CD8-positive, alpha-beta memory T cell (primary cell): ENCODE measurements at places on chromosomes 4 and X. TPM values are rescaled to one million over a fixed set of nuclear protein-coding genes. Genes with fewer than 3 reads are reported as not detected.

The PHEX gene
- 0.36 TPM for polyA plus RNA-seq

DNA sequence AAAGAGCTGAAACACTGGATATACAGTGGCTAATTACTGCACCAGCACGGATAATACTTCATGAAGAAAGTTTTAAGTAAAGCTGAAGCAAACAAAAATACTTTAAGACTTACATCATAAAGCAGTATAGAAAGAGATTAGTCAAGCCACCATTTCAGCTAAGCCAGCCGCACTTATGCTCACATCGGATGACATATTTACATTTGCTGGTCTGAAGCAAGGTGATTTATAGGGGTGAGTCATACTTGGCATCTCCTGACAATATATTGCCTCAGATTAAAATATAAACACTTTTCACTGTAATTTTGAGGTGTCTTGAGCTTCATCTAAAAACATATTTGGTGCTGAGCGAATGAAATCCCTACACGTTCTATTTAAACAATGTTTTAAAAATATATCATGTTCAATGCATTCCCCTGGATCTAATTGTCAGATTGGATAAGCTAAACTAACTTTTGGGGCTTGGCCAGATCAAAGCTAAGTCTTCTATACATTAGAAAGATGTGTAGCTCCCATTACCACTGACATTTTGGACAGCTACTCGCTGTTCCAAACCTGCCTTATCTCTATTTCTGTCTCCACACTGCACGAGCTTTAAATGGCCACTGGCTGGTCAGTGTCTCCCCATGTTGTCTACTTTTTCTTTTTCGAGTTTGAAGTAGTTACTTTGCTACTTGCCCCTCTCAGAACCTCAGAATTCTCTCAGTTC lies 103.2 kb downstream of the VCX2 start:
- no peaks in the 10 kb centered on the region for H3K27me3 ChIP-seq
- DNase-seq, result no peak
- no peak overlapping the region for H3K4me3 ChIP-seq
- H3K4me1 ChIP-seq, result no peaks in the 10 kb centered on the region
- H3K27ac ChIP-seq, result no peak overlapping the region

- no peaks in the 10 kb centered on the region for H3K36me3 ChIP-seq
- no peak for DNase-seq
- H3K27me3 ChIP-seq, result no peaks in the 10 kb centered on the region
- no peaks in the 10 kb centered on the region for H3K4me1 ChIP-seq
- no peak overlapping the region for H3K4me3 ChIP-seq
Measured at GRCh38 chr4:94363136-94363655, 20.6 kb upstream of the HPGDS start.

DNA sequence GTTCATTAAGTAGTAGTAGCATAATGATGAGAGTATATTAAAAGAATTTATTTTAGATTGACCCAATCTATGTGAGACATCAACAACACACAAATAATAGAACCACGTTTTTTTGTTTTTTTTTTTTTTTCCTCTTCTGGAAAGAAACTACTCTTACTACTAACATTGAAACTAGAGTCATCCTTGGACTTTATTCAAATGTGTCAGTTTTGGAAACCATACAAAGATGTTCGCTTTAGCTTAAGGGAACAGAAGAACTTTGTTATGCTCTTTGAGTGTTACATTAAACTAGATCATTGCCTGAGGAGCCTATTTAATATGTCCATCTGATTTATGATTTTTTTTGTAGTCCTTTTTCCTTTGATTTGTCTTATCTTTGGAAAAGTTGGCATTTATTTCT lies 166.7 kb downstream of the RPA4 start:
- H3K27ac ChIP-seq, result no peak overlapping the region
- no peaks in the 10 kb centered on the region for H3K27me3 ChIP-seq
- H3K36me3 ChIP-seq, result no peaks in the 10 kb centered on the region

DNA sequence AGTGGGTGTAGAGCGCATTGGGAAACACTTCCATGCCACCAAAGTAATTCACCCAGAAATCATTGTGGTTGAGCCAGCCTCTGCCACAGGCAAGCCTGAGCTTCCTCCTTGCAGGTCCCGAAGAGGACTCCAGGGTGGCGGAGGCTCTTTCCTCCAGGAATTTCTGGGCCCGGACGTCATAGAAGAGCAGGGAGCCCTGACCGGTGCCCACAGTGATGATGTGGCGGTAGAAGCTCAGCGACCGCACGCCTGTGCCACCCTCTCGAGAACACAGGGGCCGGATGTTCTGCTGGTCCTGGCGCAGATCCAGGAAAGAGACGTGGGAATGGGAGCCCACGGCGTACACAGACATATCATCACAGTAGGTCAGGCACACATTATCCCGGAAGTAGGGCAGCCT lies 1.3 kb downstream of the DCAF12L1 start:
- no peak overlapping the region for H3K27ac ChIP-seq
- no peak for DNase-seq
- H3K27me3 ChIP-seq, result no peaks in the 10 kb centered on the region
- H3K36me3 ChIP-seq, result no peaks in the 10 kb centered on the region
- no peaks in the 10 kb centered on the region for H3K4me1 ChIP-seq

DNA sequence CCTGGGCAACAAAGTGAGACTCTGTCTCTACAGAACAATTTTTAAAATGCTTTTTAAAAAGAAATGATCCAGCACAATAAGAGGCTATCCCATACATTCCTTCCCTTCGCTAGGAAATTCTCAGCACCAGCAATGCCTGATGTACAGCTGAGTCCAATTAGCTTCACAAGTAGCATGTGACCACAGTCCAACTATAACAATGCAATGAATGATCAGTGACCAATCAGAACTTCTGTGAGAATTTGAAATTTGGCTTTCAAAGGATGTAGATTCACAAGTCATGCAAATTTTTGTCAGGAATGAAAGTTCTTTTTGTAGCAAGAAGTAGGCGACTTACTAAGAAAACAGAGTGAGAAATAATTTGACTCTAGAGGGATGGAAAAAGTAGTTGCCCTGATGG lies 278.5 kb upstream of the UGT8 start:
- H3K27ac ChIP-seq, result no peak overlapping the region
- DNase-seq, result no peak
- H3K4me3 ChIP-seq, result no peak overlapping the region

GRCh38 chr4:2583517-2583916 lies 47.1 kb downstream of the FAM193A start:
- H3K27ac ChIP-seq, result no peak overlapping the region
- no peak for DNase-seq
- no peak overlapping the region for H3K4me3 ChIP-seq
- H3K27me3 ChIP-seq, result no peaks in the 10 kb centered on the region
- H3K4me1 ChIP-seq, result peaks cover 22% of the 10 kb centered on the region

The ADGRG4 gene
- polyA plus RNA-seq, result not detected

The GAB3 gene
- polyA plus RNA-seq, result 11.9 TPM

The CDX4 gene
- not detected for polyA plus RNA-seq

- H3K4me1 ChIP-seq, result no peaks in the 10 kb centered on the region
- H3K27ac ChIP-seq, result no peak overlapping the region
- no peaks in the 10 kb centered on the region for H3K36me3 ChIP-seq
- no peak overlapping the region for H3K4me3 ChIP-seq
Measured at GRCh38 chr4:71123951-71124350, 130.5 kb downstream of the DCK start.

GRCh38 chr4:41144812-41145211 lies 69.5 kb downstream of the APBB2 start:
- DNase-seq, result no peak
- H3K4me3 ChIP-seq, result no peak overlapping the region
- H3K36me3 ChIP-seq, result no peaks in the 10 kb centered on the region
- H3K4me1 ChIP-seq, result no peaks in the 10 kb centered on the region
- H3K27ac ChIP-seq, result no peak overlapping the region

The SAT1 gene
- 113 TPM for polyA plus RNA-seq

The MAGEA10 gene
- polyA plus RNA-seq, result not detected

DNA sequence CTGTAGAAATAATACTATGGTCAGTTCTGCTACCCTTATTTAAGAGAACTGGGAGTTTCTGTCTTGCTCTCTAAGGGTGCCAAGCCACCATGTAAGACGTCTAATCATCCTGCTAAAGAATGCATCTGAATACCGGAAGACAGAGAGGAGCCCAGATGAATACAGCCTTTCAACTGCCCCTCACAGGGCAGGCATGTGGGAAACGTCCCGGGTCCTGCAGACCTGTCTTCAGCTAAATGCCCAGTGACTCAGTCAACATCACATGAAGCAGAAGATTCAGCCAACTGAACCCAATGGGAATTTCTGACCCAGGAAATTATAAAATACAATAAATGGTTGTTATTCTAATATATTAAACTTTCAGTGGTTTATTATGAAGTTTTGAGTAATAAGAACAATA lies 2141.0 kb upstream of the AGA start:
- no peak overlapping the region for H3K27ac ChIP-seq
- H3K4me1 ChIP-seq, result no peaks in the 10 kb centered on the region
- H3K4me3 ChIP-seq, result no peak overlapping the region
- H3K36me3 ChIP-seq, result no peaks in the 10 kb centered on the region
- no peak for DNase-seq

DNA sequence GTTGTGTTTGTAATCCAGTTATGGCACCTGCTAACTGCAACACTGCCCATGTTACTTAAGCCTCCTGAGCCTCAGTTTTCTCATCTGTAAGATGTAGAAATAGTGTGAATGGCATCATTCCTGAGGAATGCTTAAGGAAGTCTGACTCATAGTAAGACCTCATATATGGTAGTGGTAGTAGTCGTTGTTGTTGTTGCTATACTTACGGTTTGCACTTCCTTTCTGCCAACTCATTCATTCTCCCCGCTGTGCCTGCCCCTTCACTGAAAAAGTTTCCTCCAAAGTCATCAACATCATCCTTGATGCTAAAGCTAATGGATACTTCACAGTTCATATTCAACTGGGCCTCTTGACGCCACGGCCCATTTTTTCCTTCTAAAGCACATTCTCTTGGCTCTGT lies 54.2 kb upstream of the SPANXN3 start:
- H3K36me3 ChIP-seq, result no peaks in the 10 kb centered on the region
- H3K27me3 ChIP-seq, result no peaks in the 10 kb centered on the region
- H3K27ac ChIP-seq, result no peak overlapping the region
- H3K4me3 ChIP-seq, result no peak overlapping the region
- DNase-seq, result no peak
- H3K4me1 ChIP-seq, result no peaks in the 10 kb centered on the region

- no peaks in the 10 kb centered on the region for H3K27me3 ChIP-seq
- no peaks in the 10 kb centered on the region for H3K36me3 ChIP-seq
- H3K4me3 ChIP-seq, result no peak overlapping the region
- no peak for DNase-seq
- H3K27ac ChIP-seq, result no peak overlapping the region
Measured at GRCh38 chrX:38636949-38637819, 75.8 kb downstream of the TSPAN7 start.

The SLC49A3 gene
- polyA plus RNA-seq, result 0.52 TPM

GRCh38 chrX:101370888-101371504 lies 15.0 kb downstream of the BTK start:
- H3K27me3 ChIP-seq, result no peaks in the 10 kb centered on the region
- H3K4me3 ChIP-seq, result no peak overlapping the region
- DNase-seq, result no peak
- no peaks in the 10 kb centered on the region for H3K36me3 ChIP-seq

- peaks cover 10% of the 10 kb centered on the region for H3K4me1 ChIP-seq
- DNase-seq, result no peak
- no peak overlapping the region for H3K4me3 ChIP-seq
Measured at GRCh38 chr4:101277671-101278070, 69.7 kb downstream of the PPP3CA start.

The LRRC66 gene
- polyA plus RNA-seq, result not detected

The SERTM2 gene
- not detected for polyA plus RNA-seq

DNA sequence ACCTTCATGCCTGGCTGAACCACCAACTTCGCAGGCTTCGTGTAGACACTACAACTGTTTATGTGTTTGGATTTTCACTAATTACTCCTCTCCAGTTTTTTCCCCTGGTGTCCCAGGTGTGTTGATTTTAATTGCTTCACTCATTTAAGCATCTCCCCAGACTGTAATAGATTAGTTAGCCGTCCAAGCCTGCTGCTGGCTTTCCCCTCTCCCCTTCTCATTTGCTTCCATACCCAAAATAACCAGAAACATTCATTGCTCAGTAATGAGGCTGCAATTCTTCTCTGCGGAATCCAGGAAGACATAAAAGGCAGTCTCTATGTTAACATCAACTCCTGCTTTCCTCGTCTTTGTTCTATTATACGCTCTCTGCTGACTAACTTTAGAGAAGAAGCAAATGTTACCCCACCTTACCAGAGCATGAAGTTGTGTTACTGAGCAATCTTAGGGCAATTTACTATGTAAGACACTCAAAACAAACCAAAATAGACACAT lies 37.9 kb upstream of the SCRG1 start:
- H3K4me3 ChIP-seq, result no peak overlapping the region
- no peaks in the 10 kb centered on the region for H3K27me3 ChIP-seq
- H3K27ac ChIP-seq, result no peak overlapping the region
- DNase-seq, result no peak

DNA sequence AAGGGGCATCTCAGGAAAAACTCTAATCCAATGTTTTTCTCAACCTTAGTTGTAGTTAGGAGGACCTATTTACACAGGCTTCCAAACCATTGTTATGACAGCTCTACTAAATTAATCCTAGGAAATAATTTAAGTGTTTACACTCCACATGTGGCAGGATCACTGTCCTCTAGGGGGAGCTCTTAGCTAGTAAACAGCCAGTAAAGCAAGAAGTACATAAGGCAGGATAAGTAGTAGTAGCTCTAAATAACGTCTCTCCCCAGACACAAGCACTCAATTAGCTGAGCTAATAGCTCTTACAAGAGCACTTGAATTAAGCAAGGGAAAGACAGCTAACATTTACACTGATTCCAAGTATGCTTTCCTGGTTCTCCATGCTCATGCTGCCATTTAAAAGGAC lies 37.3 kb downstream of the NUDT11 start:
- no peaks in the 10 kb centered on the region for H3K36me3 ChIP-seq
- H3K4me1 ChIP-seq, result no peaks in the 10 kb centered on the region
- no peaks in the 10 kb centered on the region for H3K27me3 ChIP-seq
- no peak for DNase-seq
- no peak overlapping the region for H3K4me3 ChIP-seq

DNA sequence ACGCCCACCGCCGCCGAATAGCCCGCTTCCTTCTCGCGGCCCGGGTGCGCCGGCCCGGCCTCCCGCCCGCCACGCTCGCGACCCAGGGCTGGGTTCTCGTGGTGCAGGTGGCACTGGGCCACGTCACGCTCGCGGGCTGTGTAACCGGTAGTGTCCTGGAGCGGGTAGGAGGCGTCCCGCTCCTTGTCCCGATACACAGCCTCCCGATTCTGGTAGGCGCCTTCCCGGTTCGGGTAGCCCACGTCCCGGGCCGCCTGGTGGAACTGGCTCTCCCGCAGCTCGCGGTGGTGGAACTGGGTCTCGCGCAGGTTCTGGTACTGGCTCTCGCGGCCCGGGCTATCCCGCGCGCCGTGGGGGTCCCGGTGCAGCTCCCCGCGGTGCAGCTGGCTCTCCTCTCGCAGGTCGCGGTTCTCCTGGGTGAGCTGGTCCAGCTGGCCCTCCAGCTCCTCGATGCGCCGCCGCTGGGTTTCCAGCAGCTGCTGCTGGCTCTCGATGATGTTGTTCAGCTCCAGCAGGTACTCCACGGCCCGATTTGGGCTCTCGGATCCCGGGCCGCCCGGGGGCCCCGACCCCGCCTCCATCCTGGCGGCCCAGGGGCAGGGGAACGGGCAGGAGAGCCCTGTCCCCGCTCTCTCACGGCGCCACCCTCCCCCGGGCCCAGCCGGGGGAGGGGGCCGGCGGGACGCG lies 39.3 kb upstream of the IQSEC2 start:
- H3K4me3 ChIP-seq, result peak overlapping the region; percentile 39
- peaks cover 10% of the 10 kb centered on the region for H3K4me1 ChIP-seq
- H3K36me3 ChIP-seq, result no peaks in the 10 kb centered on the region
- no peak overlapping the region for H3K27ac ChIP-seq
- no peak for DNase-seq

- no peaks in the 10 kb centered on the region for H3K36me3 ChIP-seq
- H3K27me3 ChIP-seq, result no peaks in the 10 kb centered on the region
- no peak for DNase-seq
- no peaks in the 10 kb centered on the region for H3K4me1 ChIP-seq
Measured at GRCh38 chr4:84441758-84442377, 57.2 kb downstream of the NKX6-1 start.
